ENCODE measurements at places on chromosomes 6 and 20.

DNA sequence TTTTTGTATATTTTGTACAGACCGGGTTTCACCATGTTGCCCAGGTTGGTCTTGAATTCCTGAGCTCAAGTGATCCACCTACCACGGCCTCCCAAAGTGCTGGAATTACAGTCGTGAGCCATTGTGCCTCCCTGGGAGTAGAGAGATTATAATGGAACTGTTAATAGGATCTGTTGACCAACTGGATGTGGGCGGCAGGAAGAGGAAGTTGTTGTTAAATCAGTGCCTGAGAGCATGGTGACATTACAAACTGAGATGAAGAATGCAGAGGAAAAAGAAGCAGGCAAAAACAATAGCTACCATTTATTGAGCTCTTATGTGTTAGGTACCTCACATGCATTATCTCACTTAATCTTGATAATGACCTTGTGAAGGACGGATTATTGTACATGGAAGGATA lies 9.2 kb upstream of the L3MBTL3 start:
- no peak for DNase-seq

DNA sequence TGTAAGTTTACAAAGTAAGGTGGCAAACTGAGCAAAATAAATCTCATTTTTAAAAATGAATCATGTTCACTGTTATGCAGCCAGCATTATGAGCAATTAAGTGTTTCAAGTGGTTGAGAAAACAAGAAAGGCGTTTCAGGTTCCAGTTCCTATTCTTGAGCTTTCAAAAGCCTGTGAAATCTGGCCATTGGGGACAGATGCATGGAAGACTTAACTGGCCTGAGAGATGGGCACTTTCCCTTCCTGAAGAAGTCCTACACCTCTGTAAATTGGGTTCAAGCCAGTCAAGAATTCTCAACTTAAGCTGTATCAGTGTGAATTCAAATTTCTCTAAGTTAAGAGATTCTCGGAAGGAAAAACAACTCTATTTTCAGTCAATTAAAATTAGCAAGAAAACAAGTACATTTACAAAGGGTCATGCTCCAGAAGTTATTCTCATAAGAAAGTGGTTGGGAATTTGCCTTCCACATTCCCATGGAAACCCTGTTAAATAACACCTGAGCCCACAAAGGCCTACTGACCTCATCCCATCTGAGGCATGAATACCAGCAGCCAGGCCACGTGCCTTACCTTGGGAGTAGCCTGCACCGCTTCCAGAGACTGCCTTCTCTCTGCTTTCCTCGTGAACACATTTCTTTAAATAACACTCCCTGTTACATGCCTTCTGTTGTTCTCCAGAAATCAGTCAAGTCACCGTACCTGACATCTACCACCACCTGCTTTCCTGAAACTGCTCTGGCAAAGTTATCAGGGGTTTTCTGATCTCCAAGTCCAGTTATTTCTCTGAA lies 19.4 kb downstream of the MAP3K5 start:
- DNase-seq, result no peak

- peak; percentile 38 for DNase-seq
Measured at GRCh38 chr6:5333658-5334057, 72.3 kb downstream of the FARS2 start.

- DNase-seq, result peak; percentile 56
Measured at GRCh38 chr6:46419576-46420002, 71.7 kb downstream of the RCAN2 start.

- DNase-seq, result no peak
Measured at GRCh38 chr6:39930540-39930939, 3.7 kb downstream of the MOCS1 start.
